ENCODE measurements at places on chromosomes 3 and 15. TPM values are rescaled to one million over a fixed set of nuclear protein-coding genes. Genes with fewer than 3 reads are reported as not detected.

- no peak for DNase-seq
Measured at GRCh38 chr3:112056451-112056929, 22.0 kb downstream of the TMPRSS7 start.

DNA sequence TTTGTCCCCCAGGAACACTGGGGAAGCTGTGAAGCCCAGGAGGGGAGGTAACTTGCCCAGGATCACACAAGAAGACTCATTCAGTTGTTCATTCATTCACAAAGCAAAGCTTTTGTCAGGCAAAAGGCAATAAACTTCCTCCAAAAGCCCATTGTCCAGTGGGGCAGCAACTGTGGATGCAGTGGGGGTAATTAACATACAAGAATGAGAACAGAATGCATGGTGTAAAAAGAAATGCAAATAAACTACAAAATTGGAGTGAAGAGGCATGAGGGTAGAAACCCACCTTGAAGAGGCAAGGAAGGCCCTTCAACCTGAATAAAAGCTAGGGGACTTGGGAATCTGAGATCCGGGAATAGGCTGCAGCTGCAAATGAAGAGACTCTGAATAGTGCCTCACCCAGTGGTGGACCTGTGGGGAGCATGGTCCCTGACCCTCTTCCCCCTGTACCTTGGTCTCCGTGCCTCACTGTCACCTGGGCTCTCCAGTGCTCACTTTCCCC lies 363.6 kb downstream of the CLSTN2 start:
- DNase-seq = no peak

- no peak for DNase-seq
Measured at GRCh38 chr15:70058642-70059360, 38.9 kb downstream of the TLE3 start.

DNA sequence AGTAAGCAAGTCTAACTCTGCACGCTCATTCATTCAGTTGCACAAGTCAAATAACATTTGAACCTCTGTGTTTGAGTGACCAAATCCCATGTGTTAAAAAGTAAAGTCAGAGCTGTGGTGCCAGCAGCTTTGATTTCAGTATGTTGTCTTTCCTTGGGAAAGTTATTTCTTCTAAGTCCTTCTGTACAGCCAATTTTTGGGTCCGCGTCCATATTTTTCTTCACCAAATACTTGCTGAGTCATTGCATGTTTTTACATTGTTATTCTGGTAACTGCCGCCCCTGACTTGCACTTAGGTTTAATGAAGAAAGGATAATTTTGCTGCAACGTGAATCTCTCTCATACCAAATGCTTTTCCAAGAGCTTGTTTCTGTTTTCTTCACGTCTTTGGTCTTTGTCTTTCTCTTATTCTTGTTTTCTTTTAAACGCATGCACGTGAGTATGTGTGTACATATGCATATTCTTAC lies 56.7 kb downstream of the PLS1 start:
- DNase-seq = no peak

- DNase-seq = no peak
Measured at GRCh38 chr15:38304481-38304880, 51.8 kb downstream of the SPRED1 start.

- DNase-seq = no peak
Measured at GRCh38 chr3:67459796-67460195, 194.6 kb downstream of the SUCLG2 start.

DNA sequence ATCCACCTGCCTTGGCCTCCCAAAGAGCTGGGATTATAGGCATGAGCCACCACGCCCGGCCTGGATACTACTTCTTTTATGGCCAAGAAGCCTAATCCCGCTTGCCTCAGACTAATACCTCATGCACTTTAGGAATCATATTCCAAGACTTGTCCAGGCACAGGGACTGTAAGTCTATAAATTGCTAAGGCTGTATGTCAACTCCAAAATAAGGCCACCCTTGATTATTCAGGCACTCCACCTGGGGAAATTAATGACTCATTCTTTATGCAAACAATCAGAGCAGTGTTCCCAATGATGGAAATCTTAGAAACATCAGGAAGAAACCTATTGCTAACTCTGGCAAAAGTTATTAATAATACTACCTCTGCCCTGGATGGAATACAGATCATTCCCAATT lies 98.4 kb downstream of the ERC2 start:
- DNase-seq = no peak

Gene CLCN2
- 15.0 TPM for total RNA-seq

Gene PEAK1
- 12.6 TPM for total RNA-seq

Gene KNL1
- total RNA-seq = 58.7 TPM

Gene SUCNR1
- total RNA-seq = not detected

Data from OCI-LY7 (cell line).